ENCODE measurements at places on chromosomes 16 and 17. TPM values are rescaled to one million over a fixed set of nuclear protein-coding genes. Genes with fewer than 3 reads are reported as not detected.

Gene MAF
- polyA plus RNA-seq = 0.13 TPM

Gene IGFBP4
- 43.6 TPM for polyA plus RNA-seq

Gene FAM171A2
- 5.8 TPM for polyA plus RNA-seq

Gene SULT1A4
- polyA plus RNA-seq = 25.4 TPM

Gene CD300LB
- polyA plus RNA-seq = not detected

Gene ACSM2A
- polyA plus RNA-seq = 20.8 TPM

DNA sequence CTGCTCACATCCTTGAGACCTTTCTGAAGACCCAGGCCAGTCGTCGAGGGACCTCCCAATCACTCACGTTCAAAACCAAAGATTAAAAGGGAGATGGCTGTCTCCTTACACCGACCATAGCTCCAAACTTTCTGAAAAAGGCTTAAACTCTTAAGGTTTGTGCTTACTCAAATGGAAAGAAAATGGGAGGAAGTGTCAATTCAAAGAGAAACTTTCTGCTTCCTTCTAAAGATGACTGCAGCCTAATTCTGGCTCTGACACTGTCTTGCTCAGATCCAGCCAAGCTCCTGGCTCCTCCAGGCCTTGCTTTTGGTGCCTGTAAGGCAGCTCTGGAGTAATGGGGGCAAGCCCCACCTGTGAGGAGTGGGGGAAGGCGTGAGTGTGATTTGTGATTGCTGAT lies 54.9 kb upstream of the WSB1 start:
- no peak for DNase-seq

DNA sequence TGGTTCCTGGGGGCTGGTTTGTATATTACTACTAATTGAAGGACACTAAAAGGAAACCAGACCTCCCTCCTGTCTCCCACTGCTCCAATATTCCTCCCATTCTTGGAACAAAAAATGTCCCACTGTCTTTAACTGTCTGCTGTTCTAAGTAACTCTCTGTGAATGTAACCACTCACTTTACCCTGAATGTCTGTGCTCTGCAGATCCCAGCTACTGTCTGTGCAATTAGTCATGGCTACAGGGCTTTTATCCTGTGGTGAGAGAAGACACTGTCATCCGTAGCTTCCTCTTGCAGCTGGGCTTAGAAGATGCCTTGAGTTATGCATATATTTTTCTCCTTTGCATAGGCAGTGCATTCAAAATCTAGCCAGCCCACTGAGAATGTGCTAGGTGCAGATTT lies 853.8 kb downstream of the CDH8 start:
- no peak for DNase-seq

DNA sequence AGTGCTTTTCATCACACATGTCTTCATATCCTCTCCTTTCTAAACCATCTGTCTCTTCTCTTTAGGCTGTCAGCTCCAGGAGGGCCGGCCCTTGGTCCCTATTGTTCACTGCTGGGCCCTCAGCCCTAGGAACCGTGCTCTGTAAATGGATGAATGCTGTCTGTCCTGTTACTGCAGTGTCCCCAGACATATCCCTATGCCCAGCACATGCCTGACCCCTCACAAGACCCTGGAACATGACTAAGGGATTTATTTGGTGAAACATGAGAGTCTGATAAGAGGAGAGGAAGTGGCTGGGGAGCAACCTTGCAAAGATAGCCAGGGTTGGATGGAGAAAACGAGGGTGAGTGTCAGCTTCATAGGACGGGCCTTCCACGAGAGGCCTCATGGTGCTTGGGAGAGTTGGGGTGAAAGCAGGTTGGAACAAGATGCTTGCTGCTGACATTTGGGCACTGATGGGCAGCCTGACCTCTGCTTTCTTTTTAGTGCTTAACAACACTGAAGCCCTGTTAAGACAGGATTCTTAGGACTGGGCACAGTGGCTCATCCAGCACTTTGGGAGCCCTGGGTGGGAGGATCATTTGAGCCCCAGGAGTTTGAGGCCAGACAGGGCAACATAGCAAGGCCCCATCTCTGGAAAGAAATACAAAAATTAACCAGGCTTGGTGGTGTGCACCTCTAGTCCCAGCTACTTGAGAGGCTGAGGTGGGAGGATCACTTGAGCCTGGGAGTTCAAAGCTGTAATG lies 39.0 kb downstream of the ABCC1 start:
- no peak for DNase-seq

GRCh38 chr16:3256866-3257465 lies 533 bp upstream of the MEFV start:
- no peak for DNase-seq

DNA sequence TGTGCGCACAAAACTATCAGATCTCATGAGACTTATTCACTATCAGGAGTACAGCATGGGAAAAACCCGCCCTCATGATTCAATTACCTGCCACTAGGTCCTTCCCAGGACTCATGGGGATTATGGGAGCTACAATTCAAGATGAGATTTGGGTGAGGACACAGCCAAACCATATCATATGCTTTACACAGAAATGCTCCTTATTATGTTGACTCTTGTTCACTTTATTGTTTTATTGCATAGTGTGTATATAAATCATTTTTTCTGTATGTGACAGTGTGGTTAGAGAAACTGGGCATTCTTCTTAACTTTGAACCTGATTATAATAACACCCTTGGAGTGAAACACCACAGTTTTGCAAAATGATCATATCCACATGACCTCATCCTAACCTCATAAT lies 212.8 kb upstream of the TNRC6C start:
- DNase-seq = no peak

DNA sequence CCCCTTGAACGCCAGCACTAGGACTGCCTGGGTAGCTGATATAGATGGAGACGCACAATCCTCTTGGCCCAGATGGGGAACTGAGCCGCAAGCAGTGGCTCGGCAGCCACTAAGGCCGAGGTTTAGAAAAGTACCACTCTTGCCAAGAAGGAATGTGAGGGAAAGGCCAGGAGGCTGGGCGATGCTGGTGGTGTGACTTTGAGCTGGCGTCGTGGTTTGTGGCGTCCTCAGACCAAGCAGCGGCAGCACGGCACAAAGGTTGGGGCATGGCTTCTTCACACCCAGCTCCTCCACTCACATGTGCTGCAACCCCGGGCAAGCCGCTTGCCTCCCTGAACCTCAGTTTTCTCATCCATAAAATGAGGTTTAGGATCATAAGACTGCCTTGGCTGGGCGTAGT lies 15.6 kb downstream of the DCAKD start:
- DNase-seq = no peak

DNA sequence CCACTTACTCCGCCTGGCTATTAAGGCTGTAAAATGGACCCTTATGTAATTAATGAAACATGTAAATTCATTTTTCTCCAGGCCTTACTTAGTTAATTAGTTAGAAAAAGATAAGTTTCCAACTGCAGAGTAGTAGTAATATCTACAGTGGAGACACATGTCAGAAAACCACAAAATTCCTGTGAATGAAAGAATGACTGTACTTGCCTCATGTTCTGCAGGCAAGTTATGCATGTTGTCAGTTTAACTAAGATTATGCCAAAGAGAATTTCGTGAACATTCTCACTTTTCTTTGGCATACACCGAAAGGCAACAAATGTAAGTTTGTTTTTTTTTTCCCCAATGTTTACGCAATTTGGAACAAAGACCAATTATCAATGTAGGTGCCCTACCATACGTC lies 16.8 kb upstream of the CCL1 start:
- DNase-seq = no peak

DNA sequence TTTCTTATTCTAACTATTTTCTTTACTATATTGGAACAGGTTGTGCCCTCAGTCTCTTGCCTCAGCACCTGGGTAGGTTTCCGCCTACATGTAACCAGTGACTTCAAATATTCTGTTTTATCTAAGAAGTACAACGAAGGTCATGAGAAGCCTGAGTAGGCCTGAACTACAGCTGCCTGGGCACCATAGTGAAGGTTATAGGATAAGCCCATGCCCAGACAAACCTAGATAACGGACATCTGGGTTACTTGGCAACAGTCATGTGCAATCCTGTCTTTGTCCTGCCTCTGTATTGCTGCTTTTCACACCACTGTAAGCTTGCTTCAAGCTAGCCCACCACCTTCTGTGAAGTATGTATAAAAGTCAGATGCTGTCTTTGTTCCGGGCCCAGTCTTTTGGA lies 25.4 kb upstream of the ARL4D start:
- DNase-seq = no peak

DNA sequence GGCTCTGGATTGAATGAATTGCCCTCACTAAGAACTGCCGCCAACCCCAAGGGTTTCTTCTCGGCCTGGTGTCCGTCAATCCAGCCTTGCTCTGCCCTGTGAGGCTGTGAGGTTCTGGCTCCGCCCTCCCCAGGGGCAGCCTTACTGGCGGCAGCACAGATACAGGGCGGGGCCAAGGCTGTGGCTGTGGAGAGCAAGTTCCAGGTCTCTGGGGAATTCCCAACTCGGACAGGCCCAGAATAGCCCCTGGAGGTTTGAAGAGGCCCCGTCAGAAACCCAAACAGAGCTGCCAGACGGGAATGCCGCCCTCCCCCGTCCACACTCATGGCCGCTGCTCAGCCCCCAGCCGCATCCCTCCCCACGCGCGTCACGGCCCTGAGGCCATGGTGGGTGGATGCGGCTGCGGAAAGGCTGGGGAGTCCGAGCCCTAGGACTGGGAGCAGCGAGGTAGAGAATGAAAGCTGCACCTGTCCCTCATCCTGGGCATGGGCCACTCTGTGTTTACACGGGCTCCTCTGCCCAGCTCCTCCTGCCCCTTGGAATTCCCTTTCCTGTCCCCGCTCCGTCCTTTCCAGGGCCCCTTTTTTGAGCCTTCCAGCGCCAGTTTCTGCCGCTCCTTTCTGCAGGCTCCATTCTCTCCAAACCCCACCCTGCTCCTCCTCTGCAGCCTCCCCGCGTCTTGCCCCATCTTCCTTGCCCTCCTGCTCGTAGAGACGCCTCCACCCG lies 660 bp upstream of the PRRT2 start:
- DNase-seq = peak; percentile 95

- no peak for DNase-seq
Measured at GRCh38 chr17:75570772-75571171, 16.8 kb upstream of the MYO15B start.

DNA sequence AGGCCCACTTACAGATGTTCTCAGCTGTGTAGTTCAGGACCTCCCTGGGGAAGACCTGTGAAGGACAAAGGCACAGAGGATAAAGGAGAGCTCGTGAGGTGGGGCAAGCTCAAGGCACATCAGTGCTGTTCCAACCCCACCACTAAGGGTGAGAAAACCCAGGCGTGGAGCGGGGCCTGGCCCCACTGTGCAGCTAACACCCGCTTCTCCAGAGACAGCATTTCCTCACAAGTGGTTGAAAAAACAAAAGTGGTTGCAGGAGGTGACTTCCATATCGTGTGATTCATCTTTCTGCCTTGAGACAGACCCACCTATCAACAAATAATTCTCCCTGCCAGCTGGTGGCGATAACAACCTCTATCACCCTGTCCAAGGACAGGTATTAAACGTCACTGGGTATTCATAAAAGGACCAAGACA lies 30.0 kb downstream of the SNN start:
- DNase-seq = no peak

DNA sequence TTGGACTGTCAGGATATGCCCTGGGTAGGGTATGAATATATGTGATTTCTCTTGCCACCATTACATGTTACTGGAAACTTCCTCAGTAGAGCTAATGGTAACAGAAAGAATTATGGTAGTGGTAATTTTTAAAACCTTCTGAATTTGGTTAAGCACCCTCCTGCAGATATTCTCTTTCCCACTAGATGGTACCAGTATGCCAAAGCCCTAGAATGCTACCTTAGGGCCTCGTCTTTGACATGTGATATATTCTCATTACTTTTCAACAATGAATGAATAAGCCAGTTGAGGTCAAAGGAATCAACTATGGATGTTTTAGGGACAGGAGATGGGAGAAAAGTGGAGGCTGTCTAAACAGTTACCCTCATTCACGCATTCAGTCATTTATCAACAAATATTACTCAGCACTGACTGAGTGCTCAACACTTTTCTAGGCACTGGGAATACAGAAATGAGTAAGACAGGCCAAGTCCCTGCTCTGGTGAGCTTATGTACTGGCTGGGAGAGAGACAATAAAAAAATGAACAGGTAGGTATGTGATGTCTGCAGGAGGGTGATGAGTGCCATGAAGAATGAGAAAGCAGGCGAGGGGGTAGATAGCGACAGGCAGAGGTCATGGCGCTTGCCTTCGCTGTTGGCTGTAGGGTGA lies 14.7 kb downstream of the CDH13 start:
- DNase-seq = no peak

- peak; percentile 96 for DNase-seq
Measured at GRCh38 chr17:73278049-73278464, 16.4 kb upstream of the CPSF4L start.

DNA sequence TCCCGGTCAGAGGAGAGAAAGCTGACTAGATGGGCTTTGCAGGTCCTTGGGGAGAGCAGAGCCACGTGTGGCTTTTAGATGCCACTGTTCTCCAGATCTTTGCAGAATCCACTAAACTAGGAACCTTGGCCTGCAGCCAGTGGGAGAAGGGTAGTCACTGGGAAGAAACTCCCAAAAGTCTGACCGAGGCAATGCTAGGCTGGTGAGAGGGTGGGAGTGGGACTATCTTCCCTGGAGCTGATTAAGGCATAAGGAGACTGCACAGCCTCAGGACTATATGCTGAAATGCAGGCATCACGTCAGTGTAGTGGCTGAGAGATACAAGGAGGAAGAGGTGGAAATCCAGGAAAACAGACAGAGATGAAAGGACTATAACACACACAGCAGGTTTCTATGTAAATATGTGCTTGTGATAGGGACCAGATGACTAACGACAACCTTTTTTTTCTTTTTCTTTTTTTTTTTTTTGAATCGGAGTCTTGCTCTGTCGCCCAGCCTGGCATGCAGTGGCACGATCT lies 2.2 kb upstream of the GSDMA start:
- DNase-seq = peak; percentile 72

DNA sequence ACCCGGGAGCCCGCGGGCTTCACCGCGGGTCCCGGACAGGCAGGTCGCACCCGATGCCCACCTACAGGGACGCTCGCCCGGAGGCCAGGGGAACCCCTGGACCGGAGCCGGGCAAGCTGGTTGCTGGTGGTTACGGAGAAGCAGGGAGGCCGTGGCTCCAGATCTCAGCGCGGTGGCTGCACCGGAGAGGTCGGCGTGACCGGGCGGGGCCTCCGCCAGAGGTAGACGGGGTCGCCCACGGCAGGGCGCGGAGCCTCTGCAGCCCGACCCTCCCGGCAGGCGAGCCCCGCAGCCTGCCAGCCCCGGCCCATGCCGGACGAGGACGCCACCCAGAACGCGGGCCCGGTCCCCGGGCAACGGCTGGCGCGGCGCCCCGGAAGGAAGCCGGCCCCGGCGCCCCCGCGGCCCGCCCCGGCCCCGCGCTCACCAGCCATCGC lies 341 bp downstream of the PCYT2 start:
- DNase-seq = no peak
